DMS53 (cell line): ENCODE measurements at places on chromosomes 12 and 14.

DNA sequence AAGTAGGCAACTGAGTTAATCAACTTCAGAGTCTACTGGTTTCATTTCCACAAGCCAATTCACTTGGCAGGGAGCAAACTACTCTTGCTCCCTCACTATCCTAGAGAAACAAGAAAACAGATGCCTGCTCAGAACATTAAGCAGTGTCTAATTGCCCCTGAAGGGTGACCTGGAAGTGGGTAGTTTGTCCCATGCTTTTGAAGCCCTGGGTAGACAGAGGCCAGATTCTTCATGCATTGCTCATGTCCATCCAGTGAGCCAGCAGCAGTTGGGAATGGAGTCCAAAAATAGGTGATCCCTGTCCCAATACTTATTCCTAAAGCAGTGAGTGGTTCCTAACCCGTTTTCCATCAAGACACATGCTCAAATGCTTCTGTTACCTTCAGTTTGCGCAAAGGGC lies 48.8 kb downstream of the BICDL1 start:
- DNase-seq, result no peak

DNA sequence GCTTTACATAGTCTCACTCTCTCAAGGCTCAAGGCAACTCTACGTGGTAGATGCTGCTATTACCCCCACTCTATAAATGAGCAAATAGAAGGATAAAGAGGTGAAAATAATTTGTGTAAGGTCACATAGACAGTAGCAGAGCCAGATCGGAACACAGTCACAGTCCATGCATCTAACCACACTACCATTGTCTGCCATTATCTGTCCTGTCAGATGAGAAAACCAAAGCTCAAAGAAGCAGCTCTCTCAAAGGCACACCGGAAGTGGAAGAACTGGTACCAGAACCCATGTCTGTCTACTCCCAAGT lies 134.4 kb upstream of the NUDT4 start:
- no peak for DNase-seq

DNA sequence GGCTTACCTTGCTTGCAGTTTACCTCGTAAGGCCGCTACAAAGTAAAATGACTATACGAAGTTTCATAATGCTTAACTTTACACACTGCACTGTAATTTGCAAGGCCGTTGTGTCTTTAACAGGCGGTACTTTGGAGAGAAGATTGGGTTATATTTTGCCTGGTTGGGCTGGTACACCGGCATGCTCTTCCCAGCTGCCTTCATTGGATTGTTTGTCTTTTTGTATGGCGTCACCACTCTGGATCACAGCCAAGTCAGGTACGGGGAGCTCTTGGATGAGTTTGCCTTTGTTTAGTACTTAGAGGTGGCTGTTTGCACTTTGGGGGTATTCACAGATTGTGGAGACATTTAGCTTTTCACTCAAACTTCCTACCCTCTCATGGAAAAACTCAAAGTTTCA lies 167.8 kb downstream of the SLC5A8 start:
- peak; percentile 83 for DNase-seq

DNA sequence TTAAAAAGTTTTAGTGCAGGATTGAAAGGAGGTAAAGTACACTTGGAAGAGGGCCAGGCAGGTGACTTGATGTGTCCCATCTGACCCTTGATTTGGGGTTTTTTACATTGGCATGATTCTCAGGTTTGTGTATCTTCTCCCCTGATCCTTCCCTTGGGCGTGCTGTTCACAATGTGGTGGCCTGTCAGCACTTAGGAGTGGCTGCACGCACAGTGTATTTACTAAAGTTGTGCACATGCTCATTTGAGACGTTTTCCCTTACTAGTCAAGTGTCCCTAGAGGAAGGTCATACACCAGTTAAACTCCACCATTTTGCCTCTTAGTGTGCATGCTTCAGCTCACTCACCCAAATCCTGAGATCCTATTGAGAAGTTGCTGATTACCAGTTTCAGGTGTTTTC lies 145.7 kb upstream of the PLEKHA5 start:
- no peak for DNase-seq
